ENCODE measurements at places on chromosomes 6 and 20.

GRCh38 chr6:84003131-84003530, 30.4 kb upstream of the MRAP2 start:
- DNase-seq: no peak

GRCh38 chr6:136737871-136738691, 54.2 kb downstream of the MAP3K5 start:
- no peak for DNase-seq

GRCh38 chr20:49750611-49751396, 37.1 kb upstream of the B4GALT5 start:
- DNase-seq: no peak

DNA sequence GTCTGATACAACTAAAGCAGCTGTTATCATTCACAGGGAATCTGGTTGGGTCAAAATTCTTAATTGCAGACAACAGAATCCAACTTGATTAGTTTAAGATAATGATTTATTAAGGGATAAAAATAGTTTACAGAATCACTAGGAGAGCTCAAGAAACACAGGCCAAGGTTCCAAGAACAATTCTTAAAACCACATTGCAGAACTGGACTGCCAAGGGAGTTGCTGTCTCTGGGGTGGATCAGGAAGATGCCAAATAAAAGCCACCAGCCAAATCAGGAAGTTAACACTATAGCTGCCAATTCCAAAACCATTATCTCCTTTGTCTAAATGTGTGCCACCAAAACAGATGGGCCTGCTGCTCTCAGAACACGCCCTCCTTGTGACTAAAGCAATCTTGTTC, 53.7 kb downstream of the NUDT3 start:
- DNase-seq: no peak

DNA sequence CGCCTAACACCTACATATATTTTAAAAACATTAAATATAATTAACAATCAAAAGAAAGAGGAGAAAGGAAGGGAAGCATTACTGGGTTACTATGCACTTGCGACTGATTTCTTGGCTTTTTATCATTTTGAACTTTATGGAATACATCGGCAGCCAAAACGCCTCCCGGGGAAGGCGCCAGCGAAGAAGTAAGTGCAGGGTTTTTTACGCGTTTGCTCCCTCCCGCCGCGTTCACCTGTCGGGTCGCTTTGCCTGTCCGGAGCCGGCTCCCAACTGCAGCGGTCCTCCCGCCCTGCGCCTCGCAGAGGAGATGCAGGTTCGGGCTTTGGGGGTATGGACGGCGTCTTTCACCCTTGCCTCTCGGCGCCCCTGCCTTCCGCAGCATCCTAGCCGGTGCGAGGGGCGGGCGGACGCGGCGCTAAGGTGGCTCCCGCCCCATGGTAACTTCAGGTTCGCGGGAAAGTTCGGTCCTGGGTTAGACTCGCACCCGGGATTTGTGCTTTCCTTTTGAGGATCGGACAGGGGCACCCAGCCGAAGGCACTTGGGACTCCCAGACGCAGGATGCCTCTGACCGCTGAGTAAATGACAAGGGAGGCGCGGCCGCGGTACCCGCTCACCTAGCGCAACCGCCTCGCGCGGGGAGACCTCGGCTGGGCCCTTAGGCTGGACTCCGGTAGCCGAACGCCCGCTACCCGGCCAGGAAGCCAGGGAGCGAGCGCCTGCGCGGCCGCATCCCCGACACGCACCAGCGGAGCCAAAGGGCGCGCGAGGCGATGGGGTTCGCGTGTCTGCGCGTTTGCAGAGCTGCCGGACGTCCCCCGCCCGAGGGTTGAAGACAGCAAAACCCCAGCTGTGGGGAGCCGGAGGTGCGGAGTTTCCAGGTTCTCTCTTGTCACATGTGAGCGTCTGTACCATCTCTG, 891 bp downstream of the RSPO3 start:
- no peak for DNase-seq

DNA sequence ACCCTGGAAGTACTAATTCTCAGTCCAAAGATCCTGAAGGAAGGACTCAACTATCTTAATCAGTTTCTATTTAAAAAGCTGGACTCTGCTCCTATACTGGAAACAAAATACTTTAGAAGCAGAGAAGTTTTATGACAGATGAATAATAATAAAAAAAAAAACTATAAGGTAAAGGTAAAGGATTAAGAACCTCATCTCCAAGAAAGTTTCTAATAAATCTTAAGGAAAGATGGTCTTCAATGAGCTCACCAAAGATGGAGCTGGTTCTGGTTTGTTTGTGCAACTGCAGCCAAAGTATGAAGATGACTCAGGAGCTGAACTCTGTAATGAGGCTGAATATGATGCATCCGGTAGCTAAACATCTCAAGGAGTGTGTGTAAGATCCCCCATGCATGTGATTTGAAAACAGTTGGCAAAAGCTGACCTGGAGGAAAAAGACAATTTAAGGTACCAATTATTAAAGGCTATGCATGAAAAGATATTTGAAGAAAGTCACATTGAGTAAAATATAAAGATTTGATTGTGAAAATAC, 25.2 kb downstream of the MED23 start:
- no peak for DNase-seq

GRCh38 chr6:86107985-86108384, 465.3 kb upstream of the SYNCRIP start:
- DNase-seq: no peak

- no peak for DNase-seq
These were observed 3.4 kb downstream of the SLC32A1 start for GRCh38 chr20:38727607-38728190.

GRCh38 chr20:16283307-16283706, 289.9 kb downstream of the KIF16B start:
- no peak for DNase-seq

DNA sequence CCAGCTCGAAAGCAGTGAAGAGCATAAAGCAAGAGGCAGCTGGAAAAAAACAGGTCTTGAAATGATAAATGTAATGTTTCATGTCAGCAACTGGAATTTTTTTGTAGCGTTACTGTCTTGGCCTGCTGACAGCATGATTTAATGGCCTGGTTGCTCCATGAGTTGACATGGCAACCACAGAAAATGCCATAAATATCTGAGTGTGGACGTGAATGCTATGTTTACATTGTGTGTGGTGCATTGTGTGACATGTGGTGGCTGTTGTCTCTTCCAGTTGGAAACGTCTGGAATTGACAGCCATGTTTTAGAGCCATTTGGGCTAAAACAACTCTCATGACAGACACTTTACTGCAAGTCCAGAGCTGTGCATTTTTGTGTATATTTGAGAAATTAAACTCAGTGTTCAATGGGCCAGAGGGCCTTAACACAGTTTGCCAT, 170.0 kb downstream of the FOXA2 start:
- no peak for DNase-seq

DNA sequence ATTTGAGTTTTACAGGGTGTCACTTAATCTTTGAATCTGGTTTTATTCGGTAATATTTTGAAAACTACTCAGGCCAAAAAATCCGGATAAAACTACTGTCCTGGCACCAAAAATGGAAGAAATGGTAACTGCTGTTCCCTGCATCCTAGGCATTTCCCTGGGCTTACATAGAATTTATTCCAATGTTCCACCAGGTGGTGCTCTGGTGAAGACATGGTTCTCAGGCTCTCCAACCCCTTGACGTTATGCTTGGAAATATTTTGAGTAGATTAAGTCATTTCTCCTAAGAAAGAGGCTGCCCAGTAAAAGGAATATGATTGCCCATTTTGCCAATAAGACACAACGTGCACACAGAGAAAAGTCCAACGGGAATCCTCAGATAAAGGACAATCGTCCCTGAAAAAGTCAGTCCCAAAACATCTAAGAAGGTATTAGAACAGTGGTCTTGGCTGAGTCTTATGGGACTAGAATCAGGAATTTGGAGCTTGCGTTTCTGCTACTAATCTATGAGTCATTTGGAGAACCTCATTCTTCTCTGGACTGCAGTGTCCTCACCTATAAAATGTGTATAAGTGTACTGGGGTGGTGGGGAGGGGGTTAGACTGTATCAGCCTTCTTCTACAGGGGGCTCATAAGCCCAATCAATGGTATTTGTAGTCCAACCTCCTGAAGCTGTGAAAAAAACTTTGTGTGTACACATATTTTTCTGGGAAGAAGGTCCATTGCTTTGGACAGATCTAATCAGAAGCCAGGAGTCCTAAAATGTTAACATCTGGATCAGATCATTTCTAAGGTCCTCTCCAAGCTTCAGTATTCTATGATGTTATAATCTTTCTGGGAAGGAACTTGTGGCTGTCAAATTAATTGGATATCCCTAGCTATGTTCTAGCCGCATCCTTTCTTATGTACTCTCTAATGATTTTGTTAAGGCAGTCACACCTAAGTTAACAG, 131.0 kb upstream of the BMP2 start:
- DNase-seq: no peak

GRCh38 chr20:23643659-23644058, 5.9 kb upstream of the CST3 start:
- DNase-seq: no peak

GRCh38 chr6:122381494-122382265, 17.8 kb upstream of the HSF2 start:
- no peak for DNase-seq

DNA sequence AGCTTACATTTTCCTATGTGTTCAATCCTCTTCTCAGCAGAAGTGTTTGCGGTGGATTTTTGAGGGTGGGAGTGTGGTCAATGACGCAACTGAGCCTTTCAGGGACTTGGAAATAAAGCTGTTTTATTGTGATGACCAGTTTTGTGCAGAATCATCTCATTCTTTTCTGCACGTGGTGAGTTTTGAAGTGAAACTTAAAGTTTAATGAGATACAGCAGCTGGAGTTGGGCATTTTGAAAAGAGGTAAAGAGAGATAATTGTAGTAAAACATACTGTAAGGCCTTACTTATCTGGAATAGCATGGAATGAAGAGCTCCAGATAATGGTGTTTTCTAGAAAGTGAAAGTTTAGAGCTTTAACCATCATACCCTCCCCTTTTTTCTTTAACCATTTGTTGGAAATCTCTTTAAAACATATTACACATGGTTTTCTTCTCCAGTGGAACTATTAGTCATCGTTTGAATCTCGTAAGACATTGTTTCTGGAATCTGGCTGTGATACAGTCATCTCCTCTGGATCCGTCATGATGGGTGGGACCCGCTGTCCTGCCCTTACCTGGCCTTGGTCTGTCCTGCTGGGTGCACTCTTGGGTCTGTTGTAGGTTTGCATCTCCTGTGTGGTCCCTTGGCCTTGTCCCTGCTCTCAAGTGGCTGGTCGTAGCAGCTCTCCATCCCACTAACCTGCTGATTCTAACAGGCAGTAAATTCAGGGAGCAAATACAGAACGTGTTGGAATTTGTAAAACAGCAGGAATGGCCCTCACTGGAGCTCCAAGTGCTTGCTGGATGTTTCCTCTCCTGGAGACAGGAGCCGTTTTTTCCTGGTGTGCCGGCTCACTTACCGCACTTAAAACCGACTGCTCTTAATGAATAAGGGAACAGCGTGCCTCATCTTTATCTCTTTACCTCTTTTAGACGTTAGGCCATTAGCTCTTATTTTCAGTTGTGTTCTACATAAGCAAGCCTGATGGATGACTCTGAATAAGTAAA, 29.8 kb downstream of the UST start:
- DNase-seq: no peak

- DNase-seq: no peak
These were observed 5.6 kb downstream of the CST3 start for GRCh38 chr20:23631981-23632710.

GRCh38 chr6:27505209-27506027, 32.5 kb upstream of the ZNF184 start:
- peak; percentile 42 for DNase-seq

DNA sequence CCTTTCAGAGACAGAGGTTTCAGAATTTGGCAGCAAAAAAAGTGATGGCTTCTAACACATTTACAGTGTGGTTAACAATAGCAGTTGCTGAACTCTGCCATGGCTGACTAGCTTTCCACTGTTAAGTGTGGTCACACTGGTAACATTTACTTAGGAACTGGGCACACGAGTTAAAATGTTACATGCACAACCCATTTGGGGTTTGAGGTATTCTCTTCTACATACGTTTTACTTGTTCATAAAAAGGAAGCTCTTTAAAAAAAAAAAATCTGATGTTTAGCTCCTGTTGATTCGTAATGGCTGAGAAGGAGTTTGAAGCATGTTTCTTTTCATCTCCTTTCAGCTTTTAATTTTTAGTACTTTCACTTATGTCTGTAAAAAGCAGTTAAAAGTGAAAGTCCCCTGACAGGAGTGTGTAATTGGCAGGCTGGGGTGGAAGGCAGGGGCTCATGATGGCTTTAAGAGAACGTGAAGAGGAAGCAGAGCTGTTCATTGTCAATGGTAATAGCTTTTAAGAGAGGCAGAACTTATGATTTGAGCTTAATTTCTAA, 245.9 kb downstream of the FARS2 start:
- DNase-seq: no peak

DNA sequence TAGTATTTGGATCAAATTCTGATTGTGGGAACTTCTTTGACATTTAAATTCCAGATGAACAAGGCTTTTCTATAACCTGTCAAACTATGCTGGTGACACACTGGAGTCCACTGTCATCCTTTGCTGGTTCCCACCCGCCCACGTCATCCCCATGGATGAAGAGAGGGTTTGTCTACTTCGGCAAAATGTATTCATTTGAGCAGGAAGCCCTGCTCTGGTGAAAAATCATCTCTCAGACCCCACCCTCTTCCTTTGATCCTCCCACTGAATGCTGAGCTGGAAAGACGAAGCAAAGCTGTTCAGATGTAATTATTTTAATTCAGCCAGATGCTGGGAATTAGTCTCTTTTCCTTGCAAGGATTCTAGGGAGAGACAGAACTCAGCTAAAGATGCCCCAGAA, 50.5 kb downstream of the CPNE5 start:
- no peak for DNase-seq

GRCh38 chr20:50636601-50637540, 54.5 kb downstream of the RIPOR3 start:
- DNase-seq: no peak

GRCh38 chr20:50646483-50646996, 44.8 kb downstream of the RIPOR3 start:
- DNase-seq: no peak

DNA sequence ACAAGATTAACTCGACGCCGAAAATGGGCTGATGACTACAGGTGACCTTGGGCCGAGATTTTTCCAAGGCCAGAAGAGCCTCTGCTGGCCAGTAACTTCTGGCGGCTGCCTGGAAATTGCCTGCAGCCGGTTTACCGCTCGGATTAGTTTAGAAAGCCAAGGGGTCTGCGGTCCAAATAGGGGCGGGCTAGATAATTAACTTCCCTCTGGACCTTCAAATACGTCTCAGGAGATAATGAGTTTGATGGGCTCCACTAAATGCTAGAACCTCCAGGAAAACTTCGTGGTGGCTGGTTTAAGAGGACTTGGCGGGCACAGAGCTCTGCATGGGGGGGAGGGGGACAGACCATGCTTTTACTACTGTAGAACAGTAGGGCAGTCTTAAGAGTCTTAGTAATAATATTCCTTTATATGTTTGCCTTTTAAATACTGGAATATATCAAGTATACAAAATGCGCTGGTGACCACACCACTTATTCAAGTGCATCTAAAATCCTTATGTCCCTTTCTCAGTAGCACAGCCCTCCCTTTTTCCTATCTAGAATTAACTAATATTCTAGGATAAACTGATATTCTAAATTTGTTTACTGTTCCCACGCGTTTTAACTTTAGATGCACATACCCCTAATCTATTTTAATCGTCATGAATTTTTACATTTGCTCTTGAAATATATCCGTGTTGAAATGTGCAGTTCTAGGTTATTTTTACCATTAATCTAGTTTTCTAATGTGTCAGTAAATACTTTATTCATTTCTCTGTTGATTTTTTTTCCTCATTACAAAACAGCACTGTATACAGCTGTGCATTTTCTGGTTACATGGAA, 107.5 kb upstream of the PRSS16 start:
- no peak for DNase-seq

GRCh38 chr20:17233626-17234025, 6.8 kb downstream of the PCSK2 start:
- no peak for DNase-seq

- DNase-seq: peak; percentile 83
These were observed 74.1 kb upstream of the TOX2 start for GRCh38 chr20:43840382-43841070.

Measured in T-helper 1 cell (primary cell).